ENCODE measurements at places on chromosomes 5 and 9.

- DNase-seq: no peak
Observed at GRCh38 chr9:133050781-133051180, 11.0 kb upstream of the CEL start.

DNA sequence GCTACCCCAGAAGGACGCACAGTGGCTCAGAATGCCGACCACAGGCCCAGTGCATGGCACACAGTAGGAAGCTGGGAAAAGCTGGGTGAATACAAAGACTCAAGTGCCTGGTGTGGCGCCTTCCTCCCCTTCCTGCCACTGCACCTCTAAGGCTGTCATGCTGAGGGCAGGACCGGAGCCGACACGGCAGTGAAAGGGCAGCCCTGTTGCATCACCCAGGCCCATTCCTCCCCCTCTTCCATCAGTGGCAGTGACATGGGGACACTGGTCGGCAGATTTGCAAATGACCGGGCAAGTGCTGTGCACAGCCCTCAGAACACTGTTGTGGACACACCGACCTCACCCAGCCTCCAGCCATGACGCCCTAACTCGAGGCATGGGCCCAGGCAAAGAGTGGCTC, 84.0 kb downstream of the STK10 start:
- DNase-seq: no peak

- no peak for DNase-seq
Observed at GRCh38 chr5:61333321-61333953, 1.4 kb downstream of the ZSWIM6 start.

DNA sequence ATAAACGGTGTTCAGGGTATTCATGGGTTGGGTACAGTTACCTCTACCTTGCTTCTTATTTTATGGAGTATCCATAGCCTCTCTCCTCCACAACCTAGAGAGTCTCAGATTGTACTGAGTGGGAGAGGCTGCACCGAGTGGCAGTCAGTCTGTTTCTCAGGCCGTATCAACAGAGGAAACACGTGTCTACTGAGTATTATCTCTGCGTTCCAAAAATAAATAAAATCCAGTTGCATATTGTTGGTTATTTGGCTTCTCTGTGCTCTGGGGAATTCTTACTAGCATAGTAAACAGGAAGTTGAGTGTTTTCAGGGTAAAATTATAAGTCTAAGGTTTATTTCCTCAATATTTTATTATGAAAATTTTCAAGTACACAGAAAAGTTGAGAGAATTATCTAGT, 231.0 kb downstream of the ARHGEF28 start:
- no peak for DNase-seq

GRCh38 chr9:6955251-6955921, 197.6 kb downstream of the KDM4C start:
- DNase-seq: no peak

- DNase-seq: no peak
Observed at GRCh38 chr5:9430306-9430705, 115.6 kb downstream of the SEMA5A start.

- DNase-seq: no peak
Observed at GRCh38 chr5:150622157-150622556, 18.3 kb upstream of the SYNPO start.

DNA sequence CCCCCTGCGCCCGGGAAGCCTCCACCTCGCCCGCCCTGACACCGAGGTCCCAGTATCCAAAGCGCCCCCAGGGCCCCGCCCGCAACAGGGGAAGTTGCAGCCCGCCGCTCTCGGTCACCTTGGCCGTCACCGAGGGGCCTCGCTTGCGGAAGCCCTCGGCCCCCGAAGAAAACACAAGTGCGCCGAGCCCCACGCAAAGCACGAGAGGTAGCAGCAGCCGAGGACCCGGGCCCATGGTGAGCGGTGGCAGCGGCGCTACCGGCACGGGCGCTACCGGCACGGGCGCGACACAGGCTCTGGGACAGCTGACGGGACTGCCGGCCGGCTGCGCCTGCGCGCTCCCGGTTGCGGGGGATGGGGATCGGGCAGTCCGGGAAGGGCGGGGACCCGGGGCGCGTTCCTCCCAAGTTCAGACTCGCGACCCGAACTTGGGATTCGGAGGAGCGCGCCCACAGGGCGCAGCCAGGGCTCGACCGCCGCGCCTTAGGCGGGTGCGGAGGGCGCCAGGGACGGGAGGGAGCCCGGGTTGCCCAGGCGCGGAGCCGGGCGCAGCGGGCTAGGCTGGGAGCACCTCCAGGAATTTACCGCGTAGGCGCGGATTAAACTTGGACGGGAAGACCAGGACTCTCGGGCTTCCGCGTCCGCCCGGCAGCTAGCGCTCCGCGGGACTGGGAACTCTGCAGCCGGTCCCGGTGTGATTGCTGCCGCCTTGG, at the start of gene PPIC:
TSS of gene PPIC (minus strand) at position 335 of the 713 bp plus-strand sequence. CDS start at position 235, 100 bp downstream.
- DNase-seq: no peak

DNA sequence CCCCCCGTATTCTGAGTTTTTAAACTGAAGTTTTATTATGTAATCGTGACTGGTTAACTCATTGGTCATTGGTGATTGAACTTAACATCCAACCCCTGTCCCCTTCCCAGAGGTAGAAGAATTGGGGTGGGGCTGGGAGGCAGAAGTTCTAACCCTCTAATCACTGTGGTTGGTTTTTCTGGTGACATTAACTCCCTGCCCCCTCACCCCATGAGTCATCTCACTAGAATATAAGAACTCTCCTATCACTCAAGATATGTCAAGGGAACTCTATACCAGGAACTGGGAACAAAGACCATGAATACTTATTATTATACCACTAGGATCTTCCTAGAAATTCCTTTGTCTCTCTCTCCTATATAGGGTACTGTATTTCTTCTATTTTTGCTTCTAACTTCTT, 52.3 kb upstream of the CAVIN4 start:
- no peak for DNase-seq

DNA sequence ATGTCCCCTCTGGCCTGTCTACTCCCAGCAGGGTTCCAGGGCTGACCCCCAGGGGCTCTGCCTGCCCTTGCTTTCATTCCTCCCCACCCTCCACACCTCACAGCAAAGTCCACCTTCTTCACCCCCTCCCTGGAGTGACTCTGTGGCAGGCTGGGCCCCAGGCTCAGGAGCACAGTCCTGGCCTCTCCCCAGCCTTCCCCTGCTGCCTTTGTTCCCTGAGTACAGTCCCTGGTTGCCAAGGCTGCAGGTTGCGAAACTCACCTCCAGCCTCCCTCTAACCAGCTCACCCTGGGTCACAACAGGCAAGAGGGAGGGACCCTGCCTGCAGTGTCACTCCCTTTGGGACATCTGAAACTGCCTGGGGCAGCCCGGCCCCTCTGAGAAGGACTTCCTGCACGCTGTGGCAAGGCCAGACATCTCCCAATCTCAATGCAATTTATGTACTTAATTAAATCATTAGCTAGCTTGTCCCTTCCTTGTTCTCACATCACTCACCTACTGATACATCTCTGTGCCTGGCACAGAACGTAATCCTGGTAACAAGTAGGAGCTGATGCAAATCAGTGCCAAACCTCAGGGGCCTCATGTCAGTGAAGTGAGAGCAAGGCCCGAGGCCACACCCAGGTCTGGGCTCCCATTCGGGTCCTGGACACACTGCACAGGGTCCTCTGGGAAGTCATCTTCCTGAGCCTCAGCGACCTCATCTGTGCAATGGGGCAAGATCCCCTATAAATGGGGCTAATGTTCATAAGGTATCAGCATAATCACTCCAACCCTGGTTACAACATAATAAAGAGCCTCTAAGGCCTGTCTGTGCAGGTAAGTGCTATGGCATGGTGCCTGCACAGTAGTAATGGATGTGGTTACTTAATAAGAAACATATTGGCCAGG, 27.3 kb upstream of the TRIM14 start:
- DNase-seq: no peak
